A549 treated with Hydrocortisone at 1 μM for 4 hours (cell line): ENCODE measurements at places on chromosomes 3 and 15. TPM values are rescaled to one million over a fixed set of nuclear protein-coding genes. Genes with fewer than 3 reads are reported as not detected.

The MST1 gene
- total RNA-seq: 0.97 to 2.6 TPM (median 1.9 TPM) in 5 replicates

The BCL2A1 gene
- total RNA-seq: 9.5 to 12.8 TPM (median 10.3 TPM) in 5 replicates

The HIGD2B gene
- not detected in 5 replicates for total RNA-seq

The GUCA1C gene
- total RNA-seq: not detected in 5 replicates

The NANOGP8 gene
- not detected in 5 replicates for total RNA-seq

The APOD gene
- 0.86 to 1.4 TPM (median 1.2 TPM) in 5 replicates for total RNA-seq

The P2RY12 gene
- total RNA-seq: not detected in 5 replicates

The HGD gene
- total RNA-seq: 16.4 to 23.7 TPM (median 21.8 TPM) in 5 replicates

The RAB8B gene
- total RNA-seq: 8.9 to 22.6 TPM (median 12.4 TPM) in 5 replicates

The CDC25A gene
- total RNA-seq: 8.5 to 10.3 TPM (median 9.3 TPM) in 5 replicates

The FBN1 gene
- 5.6 to 8.7 TPM (median 6.7 TPM) in 5 replicates for total RNA-seq

The SLC9A9 gene
- 0.03 to 0.23 TPM (median 0.15 TPM) in 5 replicates for total RNA-seq

The ESYT3 gene
- 0.40 to 0.83 TPM (median 0.55 TPM) in 5 replicates for total RNA-seq

The SNTN gene
- not detected in 5 replicates for total RNA-seq

The TRH gene
- not detected in 5 replicates for total RNA-seq

The ZNF662 gene
- not detected in 5 replicates for total RNA-seq

The CPEB1 gene
- 2.8 to 3.6 TPM (median 3.5 TPM) in 5 replicates for total RNA-seq

The SH3BP5 gene
- 15.4 to 18.8 TPM (median 15.7 TPM) in 5 replicates for total RNA-seq

The ATP10A gene
- total RNA-seq: 7.7 to 10.0 TPM (median 8.5 TPM) in 5 replicates

The TWF2 gene
- total RNA-seq: 59.1 to 71.2 TPM (median 66.9 TPM) in 5 replicates
